ENCODE measurements at places on chromosomes 1 and 21.

DNA sequence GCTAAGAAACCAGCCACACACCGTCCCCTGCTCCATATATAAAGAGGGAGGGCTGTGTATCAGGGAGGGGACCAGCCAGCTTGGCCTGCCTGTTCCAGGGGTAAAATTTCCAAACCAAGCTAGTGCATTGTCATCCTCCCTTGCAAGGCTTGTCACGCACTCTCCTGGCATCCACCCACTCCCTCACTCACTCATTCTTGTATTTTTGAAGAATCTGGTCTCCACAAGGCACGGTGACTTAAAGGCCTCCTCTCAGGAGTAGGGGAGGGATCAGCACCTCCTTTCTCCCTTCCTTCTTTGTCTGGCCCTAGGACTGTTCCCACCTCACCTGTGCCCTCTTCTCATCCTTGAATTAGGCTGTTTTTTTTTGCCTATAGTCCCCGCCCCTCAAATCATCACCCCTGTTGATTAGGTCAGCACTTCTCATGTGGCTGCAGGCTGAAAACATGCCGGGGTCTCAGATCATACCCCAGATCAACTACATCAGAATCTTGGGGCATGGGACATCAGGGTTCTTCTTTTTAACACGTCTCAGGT, 5.0 kb downstream of the ABCA4 start:
- DNase-seq = no peak

GRCh38 chr21:41580758-41581554, 73.0 kb upstream of the TMPRSS2 start:
- DNase-seq = no peak

GRCh38 chr1:115118611-115119010, 29.3 kb upstream of the TSPAN2 start:
- no peak for DNase-seq

- DNase-seq = peak; percentile 86
These were observed 34.7 kb downstream of the TOMM20 start for GRCh38 chr1:235093696-235094592.

DNA sequence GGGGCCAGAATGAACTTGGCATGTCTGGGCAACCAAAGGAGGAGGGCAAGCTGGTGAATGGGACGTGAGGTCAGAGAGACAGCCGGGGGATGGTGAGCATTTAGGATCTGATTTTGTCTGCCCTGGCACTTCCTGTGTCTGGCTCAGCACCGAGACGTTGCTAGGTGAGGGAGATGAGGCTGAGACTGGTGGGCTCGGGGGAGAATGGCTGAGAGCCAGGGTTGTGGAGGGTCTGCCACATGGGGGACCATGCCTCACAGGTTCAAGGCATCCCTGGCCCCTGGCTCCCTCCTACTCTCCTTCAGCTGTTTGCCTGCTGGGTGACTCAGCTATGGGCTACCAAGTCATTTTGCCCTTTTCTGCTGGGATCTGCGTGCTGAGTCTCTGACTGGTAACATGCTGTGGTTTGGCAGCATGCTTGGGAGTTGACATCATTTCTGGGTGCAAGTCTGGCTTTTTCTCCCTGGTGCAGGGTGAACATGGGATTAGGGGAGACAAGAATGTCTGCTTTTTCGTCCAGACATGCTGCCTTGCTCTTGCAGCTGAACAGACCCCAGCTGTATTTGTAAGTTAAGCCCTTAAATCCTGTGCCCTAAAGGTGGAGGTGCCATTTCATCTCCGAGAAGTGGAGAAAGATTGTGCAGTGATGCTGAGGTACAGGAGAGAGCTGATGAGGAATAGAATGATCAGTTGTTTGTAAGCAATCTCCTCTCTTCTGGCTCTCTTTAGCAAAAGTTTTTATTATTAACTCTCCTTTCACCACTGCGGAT, 17.6 kb downstream of the GALNT2 start:
- DNase-seq = no peak

DNA sequence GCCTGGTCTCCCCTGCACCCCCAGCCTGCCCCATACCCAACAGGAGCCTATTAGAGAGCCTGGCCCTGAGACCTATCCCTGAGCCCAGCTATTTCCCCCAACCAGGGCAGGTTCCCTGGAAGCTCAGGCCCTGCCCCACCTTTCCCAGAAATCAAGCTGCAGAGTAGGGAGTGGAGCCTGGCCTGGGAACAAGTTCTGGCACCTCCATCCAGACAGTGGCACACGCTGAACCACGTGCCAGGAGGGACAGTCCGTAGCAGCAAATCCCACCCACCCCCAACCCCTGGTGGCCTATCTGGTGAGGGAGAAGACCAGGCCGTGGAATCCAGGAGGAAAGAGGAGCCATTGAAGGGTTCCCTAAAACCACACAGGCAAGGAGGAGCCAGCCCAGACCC, 22.6 kb downstream of the TNNT2 start:
- no peak for DNase-seq

GRCh38 chr1:205610901-205611466, 20.8 kb downstream of the ELK4 start:
- no peak for DNase-seq

- DNase-seq = no peak
These were observed 57.9 kb downstream of the H3-3A start for GRCh38 chr1:226120398-226120797.

DNA sequence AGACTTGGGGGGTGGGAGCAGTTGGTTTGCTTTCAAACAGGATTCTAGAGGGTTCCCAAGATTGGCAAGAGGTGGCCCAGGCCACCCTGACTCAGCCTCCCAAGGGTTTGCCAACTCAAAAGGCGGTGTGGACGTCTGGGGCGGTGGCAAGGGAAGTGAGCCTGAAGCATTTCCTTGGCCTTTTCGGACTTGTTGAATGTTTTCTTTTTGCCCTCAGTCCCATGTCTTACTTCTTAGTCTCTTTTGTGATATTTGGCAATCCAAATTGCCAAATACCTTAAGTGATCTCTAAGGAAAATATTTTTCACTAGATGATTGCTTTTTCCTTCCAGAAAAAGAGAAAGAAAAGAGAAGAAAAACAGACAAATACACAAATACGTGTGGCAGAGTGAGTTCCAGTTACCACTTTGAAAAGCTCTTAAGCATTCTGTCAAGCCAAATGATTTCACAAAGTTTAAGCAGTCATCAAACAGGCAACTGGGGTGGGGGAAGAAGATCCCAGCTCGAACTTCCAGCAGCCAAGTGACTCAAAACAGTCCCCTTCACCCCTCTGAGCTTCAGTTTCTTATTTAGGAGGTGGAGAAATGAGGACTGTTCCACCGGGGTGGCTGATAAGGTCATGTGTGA, 374.6 kb upstream of the USP24 start:
- no peak for DNase-seq

- DNase-seq = no peak
These were observed 3.5 kb downstream of the NPHP4 start for GRCh38 chr1:5988596-5989285.

DNA sequence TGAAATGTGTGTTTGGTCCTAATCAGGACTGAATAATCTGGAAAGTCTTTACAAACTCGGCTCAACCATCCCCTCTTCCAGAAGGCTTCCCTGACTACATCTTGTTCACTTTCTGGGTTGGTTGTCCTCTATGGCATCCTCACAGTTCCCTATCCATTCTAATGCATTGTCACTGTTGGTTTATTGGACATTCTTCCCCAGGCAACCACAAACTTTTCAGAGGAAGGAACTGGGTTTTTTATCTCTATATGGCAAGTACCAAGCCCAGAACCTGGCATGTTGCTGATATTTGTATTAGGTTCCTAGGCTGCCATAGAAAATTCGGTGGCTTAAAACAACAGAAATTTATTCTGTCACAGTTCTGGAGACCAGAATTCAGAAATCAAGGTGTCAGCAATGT, 363.5 kb upstream of the ST6GALNAC5 start:
- DNase-seq = no peak

DNA sequence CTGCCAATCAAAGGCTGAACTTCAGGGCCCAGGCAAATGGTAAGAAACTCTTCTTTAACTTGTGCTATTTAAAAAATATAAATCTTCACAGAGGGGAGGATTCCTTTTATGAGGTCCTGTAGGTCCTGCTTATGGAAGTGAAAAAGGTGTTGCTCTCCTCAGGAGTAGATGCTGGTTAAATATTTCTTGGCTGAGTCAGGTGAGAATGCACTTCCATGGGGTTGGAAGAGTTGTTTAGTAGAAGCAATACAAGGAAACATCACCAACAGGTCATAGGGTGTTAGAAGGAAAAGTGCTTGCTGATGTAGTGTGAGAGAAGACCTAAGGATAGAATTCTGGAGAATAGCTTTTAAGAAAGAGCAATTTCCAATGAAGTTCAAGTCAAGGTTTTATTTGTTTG, 42.2 kb upstream of the ATP1A1 start:
- DNase-seq = no peak

DNA sequence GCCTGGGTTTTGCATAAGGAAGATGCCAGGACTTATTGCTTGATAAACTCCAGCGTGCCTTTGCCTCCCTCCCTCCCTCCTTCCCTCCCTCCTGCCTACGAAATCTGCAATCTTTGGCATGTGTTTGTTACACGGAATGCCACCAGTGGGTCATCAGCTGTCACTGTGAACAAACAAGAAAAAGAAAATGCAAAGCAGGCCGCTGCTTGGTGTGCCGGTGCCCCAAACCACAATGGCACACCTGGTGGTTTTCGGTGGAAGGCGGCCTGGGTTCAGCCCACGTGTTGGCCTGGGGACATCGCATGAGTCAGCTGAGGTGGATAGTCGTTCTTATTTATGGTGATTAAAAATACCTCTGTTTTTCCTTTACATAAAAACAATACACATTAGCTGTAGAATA, 16.3 kb upstream of the IFNLR1 start:
- no peak for DNase-seq

DNA sequence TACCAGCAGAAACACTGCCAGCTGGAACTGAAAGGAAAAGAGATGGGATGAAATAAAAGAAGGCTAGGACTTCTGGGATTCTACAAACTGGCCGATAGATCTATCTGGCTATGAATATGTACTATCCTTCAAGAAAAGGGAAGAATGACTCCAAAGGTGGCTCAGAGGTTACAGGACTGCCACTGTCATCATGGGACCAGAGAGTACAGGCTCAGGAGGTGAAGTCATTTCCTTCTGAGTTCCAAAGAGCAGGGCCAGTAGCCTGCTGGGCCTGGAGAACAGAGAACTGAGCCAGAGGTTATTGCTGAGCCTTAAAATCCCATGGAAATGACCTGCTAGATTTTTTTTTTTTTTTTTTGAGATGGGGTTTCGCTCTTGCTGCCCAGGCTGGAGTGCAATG, 27.6 kb downstream of the ZNF496 start:
- DNase-seq = no peak

GRCh38 chr1:231351816-231352215, 13.7 kb downstream of the SPRTN start:
- no peak for DNase-seq

- DNase-seq = no peak
These were observed 4.5 kb downstream of the NCDN start for GRCh38 chr1:35561972-35562680.

GRCh38 chr1:2526824-2527555, 594 bp upstream of the PANK4 start:
- DNase-seq = no peak

- DNase-seq = no peak
These were observed 626.5 kb downstream of the NCAM2 start for GRCh38 chr21:21624674-21625073.

DNA sequence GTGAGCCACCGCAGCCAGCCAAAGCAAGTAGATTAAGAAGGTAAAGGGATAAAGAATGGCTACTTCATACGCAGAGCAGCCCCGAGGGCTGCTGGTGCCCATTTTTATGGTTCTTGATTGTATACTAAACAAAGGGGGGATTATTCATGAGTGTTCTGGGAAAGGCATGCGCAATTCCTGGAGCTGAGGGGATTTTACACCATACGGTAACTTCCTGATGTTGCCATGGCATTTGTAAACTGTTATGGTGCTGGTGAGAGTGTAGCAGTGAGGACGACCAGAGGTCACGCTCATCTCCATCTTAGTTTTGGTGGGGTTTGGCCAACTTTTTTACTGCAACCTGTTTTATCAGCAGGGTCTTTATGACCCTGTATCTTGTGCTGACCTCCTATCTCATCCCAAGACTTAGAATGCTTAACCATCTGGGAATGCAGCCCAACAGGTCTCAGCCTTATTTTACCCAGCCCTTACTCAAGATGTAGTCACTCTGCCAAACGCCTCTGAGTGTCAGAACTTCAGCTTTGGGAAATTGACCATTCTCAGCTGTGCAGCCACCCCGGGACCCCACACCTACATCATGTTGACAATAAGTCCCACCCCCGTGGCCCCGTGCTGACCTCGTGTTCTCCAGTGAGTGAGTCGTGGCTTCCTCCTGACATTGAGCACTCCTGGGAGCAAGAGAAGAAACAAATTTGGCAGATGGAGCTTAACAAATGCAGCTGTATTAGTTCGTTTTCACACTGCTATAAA, 149.4 kb upstream of the COL6A1 start:
- DNase-seq = no peak

- DNase-seq = no peak
These were observed 23.2 kb downstream of the PLEKHA6 start for GRCh38 chr1:204336421-204337035.

- DNase-seq = peak; percentile 93
These were observed at the start of gene RGS2 for GRCh38 chr1:192808518-192809306. RGS2 (plus strand) TSS chr1:192809039; CDS start chr1:192809072, 33 bp downstream.

DNA sequence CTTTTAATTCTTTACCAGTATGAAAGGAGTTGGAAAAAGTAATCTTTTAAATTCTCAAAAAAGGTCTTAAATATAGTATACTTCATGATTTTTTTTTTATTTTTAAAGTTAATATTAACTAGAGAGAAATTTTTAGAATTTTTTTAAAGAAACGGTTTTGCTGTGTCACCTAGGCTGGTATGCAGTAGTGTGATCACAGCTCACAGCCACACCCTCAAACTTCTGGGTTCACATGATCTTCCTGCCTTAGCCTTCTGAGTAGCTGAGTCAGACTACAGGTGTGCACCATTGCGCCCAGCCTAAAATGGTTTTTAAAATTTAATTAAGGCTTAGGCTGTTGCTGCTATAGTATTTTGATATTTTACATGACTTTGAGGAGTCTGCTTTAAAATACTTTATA, 52.4 kb downstream of the TLCD4 start:
- DNase-seq = no peak

DNA sequence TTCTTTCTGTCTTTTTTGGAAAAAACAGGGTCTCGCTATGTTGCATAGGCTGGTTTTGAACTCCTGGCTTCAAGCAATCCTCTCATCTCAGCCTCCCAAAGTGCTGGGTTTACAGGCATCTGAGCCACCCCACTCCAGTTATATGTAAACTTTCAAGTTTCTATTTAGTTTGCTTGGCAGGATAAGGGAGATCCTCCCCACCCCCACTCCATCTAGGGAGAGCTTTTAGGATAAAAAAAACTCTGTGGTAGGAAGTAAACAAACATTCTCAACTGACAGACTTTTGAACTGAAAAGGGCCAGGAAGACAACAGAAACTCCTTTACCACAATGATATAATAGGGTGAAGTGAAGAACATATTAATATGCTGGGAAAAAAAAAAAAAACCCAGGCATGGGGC, 41.0 kb upstream of the ZNF326 start:
- DNase-seq = no peak

- DNase-seq = peak; percentile 88
These were observed 28.3 kb downstream of the EIF2D start for GRCh38 chr1:206583707-206584648.

DNA sequence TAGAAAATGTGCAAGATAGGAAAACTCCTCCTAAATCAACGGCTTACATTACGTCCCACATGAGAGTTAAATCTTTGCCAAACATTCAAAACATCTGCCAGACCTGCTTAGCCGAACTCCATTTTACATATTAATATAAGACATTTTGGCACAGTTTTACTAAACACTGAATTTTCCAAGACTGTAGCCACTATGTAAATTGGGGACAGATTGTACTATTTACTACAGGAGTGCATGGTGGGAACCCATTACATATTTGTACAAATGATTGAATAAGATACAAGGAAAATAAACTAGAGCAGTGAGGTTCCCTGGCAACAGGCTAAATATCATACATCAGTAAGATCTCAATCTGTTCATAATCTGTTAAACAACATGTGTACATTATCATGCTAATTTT, 1234.4 kb downstream of the KCNT2 start:
- no peak for DNase-seq

Measured in CD4-positive, alpha-beta T cell treated with Interferon alpha-2 for 1 hour (primary cell).